Glomerular endothelial cell (primary cell): ENCODE measurements at places on chromosomes 6 and 20.

GRCh38 chr6:3538536-3538935 is 81.7 kb upstream of the SLC22A23 start:
- DNase-seq, result peak; percentile 12

DNA sequence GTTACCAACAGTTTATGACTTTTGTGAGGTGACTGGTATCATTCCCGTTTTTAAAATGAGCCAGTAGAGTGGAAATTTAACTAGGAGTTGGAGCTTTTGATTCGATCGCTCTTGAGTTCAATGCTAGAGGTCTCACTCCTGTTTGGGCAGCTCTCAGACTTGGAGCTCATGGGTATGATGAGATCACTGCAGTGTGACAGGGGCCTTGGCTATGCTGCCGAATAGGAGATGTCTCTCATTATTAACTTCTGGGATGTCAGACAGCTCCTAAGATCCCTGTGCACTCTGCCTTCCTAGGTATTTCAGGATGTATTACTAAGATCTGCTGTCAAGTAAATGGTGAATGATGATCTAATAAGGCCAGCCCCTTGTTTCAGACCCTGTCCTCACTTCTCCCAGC is 20.4 kb downstream of the AKAP12 start:
- no peak for DNase-seq

- no peak for DNase-seq
Observed at GRCh38 chr6:121691126-121691551, 255.7 kb downstream of the GJA1 start.

- DNase-seq, result no peak
Observed at GRCh38 chr6:72371473-72371872, 250.4 kb upstream of the KCNQ5 start.

DNA sequence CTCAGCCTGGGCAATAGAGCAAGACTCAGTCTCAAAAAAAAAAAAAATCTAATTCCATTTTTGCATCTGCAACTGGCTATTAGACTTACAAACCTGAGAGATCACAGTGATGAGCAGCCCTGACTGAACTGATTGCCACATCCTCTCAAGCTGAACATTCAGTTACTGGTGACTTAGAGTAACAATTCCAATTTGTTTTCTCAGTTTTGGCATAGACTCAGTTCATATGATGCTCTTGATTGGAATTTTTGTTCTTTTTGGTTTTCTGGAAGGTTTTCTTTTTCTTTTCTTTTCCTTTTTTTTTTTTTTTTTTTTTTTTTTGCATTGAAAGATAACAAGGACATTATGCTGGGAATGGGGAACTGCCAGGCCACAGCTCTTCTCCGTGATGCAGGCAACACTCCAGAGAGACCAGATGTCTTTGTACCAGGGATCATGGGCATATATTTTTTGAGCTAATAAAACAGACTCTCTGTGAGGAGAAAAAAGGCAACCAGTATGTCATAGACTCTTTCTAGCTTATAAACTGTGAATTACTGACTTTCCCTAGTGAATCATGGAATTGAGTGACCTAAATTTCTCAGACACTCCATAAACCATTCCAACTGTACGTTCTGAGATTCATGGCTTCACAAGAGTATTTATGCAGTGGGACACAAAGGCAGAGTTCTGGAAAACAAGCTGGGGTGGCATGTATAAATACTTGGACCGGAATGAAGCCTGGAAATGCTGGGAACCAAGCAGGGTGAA is 86.0 kb upstream of the SLC2A12 start:
- no peak for DNase-seq

DNA sequence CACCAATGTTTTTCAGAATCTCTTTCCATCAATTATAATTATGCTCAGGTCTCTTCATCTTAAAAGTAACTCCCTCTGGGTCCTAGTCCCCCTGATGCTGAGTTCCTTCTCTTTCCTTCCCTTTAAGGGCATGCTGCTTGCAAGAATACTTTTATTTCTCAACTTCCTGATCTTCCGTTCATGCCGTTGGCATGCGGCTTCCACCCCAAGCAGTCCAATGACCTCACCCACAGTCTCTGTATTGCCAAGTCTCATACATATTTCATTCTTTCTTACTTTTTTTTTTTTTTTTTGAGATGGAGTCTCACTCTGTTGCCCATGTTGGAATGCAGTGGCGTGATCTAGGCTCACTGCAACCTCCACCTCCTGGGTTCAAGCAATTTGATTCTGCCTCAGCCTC is 83.5 kb downstream of the NDUFAF5 start:
- no peak for DNase-seq

DNA sequence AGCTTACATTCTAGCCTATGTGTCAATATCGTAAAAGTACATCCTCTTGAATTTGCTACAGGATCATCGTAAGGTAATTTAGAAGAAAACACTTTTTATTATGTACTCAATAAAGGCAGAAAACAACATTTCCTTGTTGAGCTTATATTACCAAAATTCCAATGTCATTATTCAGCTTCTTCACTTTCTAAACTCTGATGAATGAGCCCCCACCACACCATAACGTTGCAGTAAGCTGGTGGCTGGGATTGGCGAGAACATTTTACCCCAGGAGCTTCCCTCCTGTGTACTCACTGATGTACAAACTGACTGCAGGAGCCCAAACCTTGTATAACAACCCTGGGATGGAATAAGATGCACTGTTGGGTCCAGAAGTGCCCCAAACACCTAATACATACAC is 238.1 kb upstream of the MARCKS start:
- no peak for DNase-seq

- DNase-seq, result no peak
Observed at GRCh38 chr6:39062014-39062740, 13.6 kb downstream of the GLP1R start.

DNA sequence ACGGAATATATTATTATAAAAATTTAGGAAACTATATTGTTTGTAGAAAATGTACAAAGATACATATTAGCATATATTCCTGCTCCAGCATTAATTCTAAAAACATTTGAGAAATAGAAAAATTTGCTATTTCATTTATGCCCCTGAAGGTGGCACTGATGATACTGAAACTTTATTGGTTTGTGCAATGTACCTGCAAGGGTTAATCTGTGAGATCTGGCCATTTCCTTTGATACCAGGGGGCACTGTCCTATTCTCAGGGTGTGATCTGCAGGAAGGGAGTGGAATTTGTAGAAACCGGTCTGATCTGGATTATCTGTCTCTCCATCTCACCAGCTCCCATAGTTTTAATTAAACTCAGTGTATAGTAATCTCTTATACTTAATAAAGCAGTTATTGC is 625.1 kb upstream of the IMPG1 start:
- no peak for DNase-seq
